ENCODE measurements at places on chromosomes 7 and 10. TPM values are rescaled to one million over a fixed set of nuclear protein-coding genes. Genes with fewer than 3 reads are reported as not detected.

DNA sequence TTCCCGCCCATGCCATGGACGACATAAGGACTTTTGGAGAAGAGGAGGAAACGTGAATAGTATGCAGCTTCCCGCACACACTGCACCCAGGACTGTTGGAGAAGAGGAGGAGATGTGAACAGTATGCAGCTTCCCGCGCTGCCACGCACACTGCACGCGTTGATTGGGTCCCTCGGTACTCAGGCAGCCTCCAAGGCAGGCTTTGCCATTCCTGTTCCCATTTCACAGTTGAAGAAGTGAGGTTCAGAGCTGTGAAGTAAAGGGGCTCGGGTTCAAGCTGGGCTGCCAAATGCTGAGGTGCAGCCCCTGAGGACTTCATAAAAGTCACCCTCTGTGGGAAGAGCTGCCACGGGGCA lies 147.9 kb upstream of the FAM20C start:
- DNase-seq = no peak

Gene MAP3K8
- 12.0 TPM for polyA plus RNA-seq

Gene TMEM140
- polyA plus RNA-seq = 16.9 TPM

Gene HMX3
- not detected for polyA plus RNA-seq

Gene EN2
- not detected for polyA plus RNA-seq
